ENCODE measurements at places on chromosomes 13 and 19. TPM values are rescaled to one million over a fixed set of nuclear protein-coding genes. Genes with fewer than 3 reads are reported as not detected.

DNA sequence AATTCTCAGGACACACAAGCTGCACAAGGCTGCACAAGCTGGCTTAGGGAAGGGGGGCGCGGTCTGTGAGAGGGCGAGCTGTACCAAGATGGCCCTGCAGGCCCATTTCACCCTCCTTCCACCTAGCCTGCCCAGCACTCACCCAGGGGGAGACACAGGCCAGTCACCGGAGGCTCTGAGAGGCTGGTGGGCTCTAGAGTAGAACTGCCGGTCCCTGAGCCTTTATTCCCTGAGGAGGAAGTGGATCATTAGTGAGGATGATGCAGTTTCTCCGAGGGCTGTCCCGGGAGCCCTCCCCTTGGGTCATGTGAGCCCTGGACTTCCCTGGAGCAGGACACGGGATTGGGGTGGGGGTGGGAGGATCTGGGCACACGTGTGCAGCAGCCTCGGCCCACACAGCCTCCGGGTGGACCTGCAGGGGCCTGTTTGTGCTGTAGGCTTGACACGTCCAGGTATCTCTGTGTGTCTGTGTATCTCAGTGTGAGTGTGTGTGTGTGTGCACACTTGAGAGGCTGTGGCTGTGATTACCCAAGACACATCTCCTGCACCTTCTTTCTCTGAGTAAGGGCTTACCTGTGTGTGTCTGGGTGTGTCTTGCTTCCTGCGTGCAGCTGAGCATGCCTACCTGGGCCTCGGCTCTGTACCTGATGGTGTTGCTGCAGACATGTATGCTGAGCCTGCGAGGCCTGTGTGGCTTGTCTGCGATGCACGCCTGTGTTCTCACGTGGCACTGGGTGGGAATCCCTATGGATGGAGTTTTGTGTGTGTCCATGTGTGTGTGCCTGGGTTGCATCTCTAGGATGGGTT is at the start of gene ACP5:
TSS of gene ACP5 (minus strand) at position 195 of the 807 bp plus-strand sequence. CDS start 328 bp downstream, outside the sequence.
- peak; percentile 26 for DNase-seq

- DNase-seq, result no peak
Measured at GRCh38 chr19:55626350-55626749, 2.0 kb upstream of the ZNF784 start.

GRCh38 chr19:57263244-57263741 is 17.0 kb upstream of the ZNF460 start:
- no peak for DNase-seq

GRCh38 chr13:67772807-67773453 is 542.8 kb upstream of the PCDH9 start:
- no peak for DNase-seq

- no peak for DNase-seq
Measured at GRCh38 chr13:47826471-47826870, 174.6 kb downstream of the SUCLA2 start.

GRCh38 chr19:5396096-5396939 is 55.7 kb upstream of the PTPRS start:
- no peak for DNase-seq

DNA sequence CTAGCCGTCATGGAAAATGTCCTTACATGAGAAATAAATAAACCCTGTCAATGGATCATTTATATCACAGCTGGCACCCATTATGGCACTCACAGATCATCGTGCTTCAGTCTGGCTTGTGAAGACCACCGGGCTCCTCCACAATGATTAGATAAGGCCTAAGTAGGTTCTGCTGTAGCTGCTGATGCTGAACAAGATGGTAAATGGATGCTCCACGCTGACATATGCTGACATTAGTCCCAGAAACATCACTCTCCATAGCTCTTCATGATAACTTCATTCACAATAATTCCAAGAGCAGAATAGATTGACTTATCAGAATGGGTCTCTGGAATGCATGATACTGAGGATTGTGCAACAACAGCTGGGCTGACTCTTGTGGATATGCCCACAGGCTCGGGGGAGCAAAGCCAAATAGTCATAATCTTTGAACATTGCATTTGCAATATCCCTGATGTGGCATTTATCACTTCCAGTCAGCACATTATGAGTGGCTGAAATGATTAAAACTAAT is 63.8 kb upstream of the RXFP2 start:
- no peak for DNase-seq

DNA sequence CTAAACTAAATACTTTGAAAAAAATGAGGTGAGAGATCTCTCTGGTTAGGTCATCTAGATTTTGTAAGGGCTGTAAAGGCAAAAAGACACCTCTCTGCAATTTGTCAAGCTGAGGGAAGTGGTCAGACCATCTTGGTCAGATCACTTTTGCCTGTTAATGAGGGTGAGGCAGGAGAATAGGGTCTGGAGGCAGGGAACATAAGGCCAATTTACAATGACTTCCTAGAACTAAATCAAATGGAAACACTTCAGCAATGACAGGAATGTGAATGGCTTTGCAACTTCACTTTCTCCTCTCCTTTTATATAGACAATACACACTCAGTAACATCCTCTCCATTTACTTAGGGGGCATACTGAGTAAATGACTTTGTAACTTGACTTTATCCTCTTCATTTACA is 1653.4 kb downstream of the SLITRK5 start:
- no peak for DNase-seq

DNA sequence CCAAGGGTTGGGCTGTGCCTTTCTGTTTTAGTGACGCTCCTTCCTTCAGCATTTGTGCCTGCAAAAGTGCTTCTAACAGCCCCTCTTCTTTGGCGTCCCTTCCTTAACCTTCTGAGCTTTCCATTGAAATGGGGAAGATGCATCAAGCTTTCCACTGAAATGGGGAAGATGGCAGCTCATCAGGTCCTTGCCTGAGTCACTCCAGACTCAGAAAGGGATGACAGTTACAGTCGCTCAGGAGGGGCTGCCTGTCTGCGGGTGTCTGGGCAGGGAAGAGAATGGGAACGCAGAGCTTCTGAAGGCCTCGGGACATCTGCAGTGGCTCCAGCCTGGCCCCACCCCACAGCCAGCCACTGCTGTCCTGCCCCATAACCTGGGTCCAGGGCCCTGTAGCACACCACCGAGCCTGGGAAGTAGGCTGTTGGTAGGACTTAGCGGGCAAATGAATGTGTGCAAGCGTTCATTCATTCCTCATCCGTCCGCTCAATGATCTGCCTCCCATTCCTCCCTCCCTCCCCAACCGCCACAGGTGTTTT is 9.8 kb downstream of the AP1M1 start:
- no peak for DNase-seq

GRCh38 chr13:103961784-103962183 is 895.6 kb upstream of the SLC10A2 start:
- no peak for DNase-seq

- DNase-seq, result peak; percentile 41
Measured at GRCh38 chr19:38527466-38528136, 90.2 kb downstream of the MAP4K1 start.

GRCh38 chr19:52198678-52199077 is 8.8 kb downstream of the PPP2R1A start:
- DNase-seq, result no peak

Gene SIGLEC10
- 23.3 TPM for total RNA-seq

Gene METTL21C
- total RNA-seq, result not detected

Gene C19orf33
- total RNA-seq, result not detected

Gene TNFSF9
- 16.1 TPM for total RNA-seq

Gene DZIP1
- total RNA-seq, result not detected
